Dorsolateral prefrontal cortex (tissue), 122 donors: ENCODE measurements at places on chromosomes 12 and 14.

- no peak for DNase-seq
Observed at GRCh38 chr12:38892087-38892786, 13.2 kb downstream of the CPNE8 start.

- DNase-seq = no peak
Observed at GRCh38 chr12:53071591-53072551, 7.3 kb downstream of the SPRYD3 start.

- no peak for DNase-seq
Observed at GRCh38 chr14:62428429-62429203, 616.6 kb downstream of the KCNH5 start.

DNA sequence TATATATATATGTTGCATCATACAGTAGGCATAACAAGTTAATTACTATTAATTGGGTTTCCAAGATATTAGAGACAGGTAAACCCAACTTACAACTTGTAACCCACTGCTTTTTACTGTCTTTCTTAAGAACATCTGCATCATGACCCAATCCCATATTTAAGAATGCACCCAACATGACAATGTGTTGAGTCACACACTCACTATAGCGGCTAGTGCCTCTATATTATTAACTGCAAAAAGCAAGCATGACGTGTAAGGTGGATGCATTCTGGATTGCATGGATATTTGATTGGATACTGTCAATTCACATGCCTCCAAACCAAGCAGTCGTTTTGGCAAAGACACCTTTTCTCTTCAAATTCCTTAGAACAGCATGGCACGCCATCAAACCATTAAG, 68.2 kb downstream of the KSR2 start:
- no peak for DNase-seq

GRCh38 chr14:75711105-75711795, 50.2 kb downstream of the TTLL5 start:
- no peak for DNase-seq

GRCh38 chr14:54786838-54787237, 115.8 kb downstream of the GCH1 start:
- DNase-seq = no peak

DNA sequence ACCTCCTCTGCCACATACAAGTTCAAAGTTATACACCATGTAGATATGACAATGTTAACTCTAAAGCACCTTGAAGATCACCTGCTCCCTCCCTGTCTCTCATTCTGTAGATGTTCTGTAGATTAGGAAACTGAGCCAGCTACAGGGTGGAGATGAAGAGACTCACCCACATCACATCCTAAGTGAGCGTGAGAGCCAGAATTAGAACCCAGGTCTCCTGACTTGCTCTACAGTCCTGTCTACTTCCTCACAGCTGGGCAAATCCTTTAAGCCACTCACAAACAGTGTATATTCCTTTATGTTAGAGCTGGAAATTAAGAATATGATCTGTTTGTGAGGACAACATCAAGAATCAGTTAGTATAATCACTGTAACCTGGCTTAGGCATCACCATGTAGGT, 1.8 kb downstream of the APPL2 start:
- DNase-seq = no peak

- no peak for DNase-seq
Observed at GRCh38 chr12:54404061-54405004, 14.7 kb downstream of the ITGA5 start.

- no peak for DNase-seq
Observed at GRCh38 chr12:10395390-10395998, 5.7 kb upstream of the KLRK1 start.

DNA sequence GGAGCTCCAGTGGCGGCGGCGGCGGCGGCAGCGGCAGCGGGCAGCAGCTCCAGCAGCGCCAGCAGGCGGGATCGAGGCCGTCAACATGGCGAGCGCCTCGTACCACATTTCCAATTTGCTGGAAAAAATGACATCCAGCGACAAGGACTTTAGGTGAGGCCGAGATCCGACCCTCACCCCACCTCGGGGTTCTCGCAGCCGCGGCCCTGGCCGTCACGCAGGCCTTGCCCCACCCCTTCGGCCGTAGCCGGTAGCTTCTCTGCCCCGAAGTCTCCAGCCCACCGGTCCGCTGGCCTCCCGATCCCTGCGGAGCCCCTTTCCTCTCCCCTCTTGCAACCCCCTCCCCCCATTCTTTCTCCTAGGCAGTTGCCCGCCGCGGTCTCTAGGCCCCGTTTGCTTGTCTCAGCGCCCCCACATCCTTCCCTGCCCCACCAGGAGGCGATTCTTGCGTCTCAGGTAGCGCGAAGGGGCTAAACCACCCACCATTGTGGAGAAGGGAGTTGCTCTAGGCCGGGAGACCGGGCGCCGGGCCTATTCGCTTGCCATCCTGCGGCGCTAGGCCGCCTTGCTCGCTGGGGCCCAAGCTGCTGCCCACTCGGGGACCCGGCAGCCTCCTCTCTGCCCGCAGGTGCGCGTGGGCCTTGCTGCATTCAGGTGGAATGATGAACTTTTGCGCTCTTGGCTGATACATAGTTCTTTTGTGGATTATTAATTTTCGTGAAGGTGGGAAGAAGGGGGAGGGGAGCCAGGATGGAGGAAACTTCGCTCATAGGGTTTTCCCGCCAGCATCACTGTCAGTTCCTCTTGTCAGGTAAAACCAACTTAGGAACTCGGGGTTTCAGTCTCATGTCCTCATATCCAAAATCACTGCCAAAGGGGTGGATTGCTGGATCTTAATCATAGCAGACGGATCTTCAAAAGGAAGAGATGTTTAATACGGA, 745 bp downstream of the CAND1 start:
- peak; percentile 33 for DNase-seq

DNA sequence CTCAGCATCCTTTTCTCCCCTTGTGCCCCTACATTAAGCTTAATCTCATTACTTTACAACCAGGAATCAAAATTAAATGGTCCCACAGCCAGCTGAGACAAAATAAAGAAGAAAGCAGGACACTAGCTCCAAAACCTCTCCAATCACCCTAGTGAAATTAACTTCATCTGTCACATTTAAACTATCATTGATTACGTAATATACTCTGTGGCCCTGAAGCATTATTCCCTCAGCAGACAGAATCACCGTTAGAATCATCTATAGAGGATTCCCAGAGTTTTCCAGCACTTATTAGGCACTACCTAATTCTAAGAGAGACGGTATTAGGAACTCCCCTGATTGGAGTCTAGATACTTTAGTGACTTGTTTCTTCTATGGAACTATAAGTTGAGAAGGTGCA, at the start of gene OR4K17:
TSS of gene OR4K17 (plus strand) at position 302 of the 400 bp plus-strand sequence. CDS start 6,761 bp downstream, outside the sequence.
- no peak for DNase-seq

- no peak for DNase-seq
Observed at GRCh38 chr12:39813776-39814175, 194.2 kb upstream of the ABCD2 start.

DNA sequence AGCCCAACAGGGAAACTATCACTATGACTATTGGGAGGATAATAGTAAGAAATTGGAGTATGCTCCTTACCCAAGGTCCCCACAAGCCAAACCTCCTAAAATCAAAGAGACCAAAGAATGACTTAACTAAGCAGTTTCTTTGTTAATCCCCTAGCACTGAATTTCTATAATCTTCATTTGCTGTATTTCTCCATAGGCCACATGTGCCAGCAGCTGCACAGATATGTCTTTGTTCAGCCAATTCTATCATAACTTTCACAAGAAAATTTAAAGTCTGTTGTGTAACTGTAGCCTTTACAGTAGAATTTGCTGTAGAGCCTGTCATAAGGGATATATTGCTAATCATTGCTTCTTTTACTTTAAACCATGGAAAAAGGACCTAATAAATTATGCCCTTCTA, 104.0 kb downstream of the RIN3 start:
- no peak for DNase-seq

DNA sequence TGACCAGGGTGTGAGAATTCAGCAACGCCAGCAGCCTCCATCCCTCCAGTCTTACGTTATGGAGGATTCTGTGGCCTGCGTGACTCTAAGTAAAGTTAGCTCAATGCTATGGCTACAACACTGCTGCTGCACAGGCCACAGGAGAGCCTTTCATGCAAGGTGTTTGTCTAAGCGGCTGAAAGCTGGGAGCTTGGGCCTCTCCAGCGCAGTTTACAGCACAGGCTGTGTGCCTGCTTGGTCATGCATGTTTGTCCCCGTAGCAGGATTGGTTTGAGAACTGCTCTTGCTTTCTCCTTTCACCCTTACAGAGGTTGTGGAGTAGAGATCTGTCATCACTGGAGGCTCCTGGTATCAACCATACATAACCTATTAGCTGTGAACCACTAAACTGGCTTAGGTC, 113.1 kb upstream of the TMCC3 start:
- DNase-seq = no peak

DNA sequence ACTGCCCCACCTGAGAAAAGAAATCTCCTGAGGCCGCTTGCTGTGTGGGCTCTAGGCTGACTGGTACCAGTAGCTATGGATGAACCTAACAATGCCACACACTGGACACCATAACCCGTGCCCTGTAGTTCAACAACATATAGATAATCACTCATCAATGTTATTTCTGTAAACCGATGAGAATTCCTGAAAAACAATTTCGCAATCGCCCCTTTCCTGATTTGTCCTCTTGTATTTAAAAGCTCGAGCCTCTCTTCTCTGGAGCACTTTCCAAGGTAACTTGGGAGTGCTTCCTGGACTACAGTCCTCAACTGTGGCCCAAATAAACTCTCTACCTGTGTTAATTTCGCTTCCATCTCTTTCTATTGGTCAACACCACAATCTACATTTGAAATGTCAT, 26.1 kb upstream of the PPP2R5C start:
- DNase-seq = no peak

- DNase-seq = no peak
Observed at GRCh38 chr14:93804654-93805053, 16.4 kb upstream of the PRIMA1 start.

DNA sequence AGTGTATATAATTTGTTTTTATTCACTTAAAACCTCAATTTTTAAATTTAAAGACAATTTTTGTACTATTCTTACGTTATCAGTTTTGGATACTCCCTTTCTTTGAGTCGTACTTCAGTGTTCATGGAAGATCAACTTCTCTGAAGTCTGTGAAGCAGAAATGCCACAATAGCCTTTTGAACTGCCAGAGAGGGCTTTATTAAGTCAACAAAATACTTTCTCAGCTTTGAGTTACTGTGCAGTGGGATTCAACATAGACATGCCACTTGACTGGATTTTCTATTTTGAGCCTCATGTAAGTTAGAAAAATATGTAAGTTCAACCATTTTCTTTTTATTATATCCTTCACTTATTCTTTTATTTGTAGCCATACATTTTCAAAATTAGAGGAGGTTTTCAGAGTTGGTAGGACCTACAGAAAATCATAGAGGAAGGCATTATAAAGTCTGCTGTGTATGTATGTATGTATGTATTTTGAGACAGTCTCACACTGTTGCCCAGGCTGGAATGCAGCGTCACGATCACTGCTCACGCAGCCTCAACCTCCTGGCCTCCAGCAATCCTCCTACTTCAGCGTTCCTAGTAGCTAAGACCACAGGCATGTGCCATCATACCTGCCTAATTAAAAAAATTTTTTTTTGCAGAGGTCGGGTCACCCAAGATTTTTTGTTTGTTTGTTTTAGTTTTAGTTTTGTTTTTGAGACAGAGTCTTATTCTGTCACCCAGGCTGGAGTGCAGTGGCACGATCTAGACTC, 31.3 kb upstream of the BCAT1 start:
- DNase-seq = no peak

- no peak for DNase-seq
Observed at GRCh38 chr14:20377171-20377570, 33.7 kb downstream of the PARP2 start.

DNA sequence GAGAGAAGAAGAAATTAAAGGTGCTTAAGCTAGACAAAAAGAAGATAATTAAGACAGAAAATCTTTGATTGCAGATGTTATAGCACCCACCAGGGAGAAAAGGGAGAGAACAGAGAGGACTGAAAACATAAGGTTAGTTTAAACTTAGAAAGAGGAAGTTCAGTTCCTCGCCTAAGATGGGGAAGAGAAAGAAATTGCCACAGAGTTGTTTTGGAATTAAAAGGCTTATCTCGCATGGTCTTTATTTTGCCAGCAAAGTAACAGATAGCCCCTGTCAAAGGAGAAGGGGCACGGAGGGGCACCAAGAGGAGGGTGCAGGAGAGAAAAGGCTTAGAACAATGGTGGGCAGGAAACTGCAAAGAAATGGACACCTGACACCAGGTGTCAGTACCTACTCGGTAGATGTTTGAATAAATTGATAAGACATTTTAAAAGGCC, 17.8 kb upstream of the OXA1L start:
- no peak for DNase-seq
